ENCODE measurements at places on chromosomes 11 and 22. TPM values are rescaled to one million over a fixed set of nuclear protein-coding genes. Genes with fewer than 3 reads are reported as not detected.

- no peak overlapping the region for H3K4me3 ChIP-seq
- no peaks in the 10 kb centered on the region for H3K4me1 ChIP-seq
- H3K27ac ChIP-seq, result no peak overlapping the region
- H3K27me3 ChIP-seq, result no peaks in the 10 kb centered on the region
Measured at GRCh38 chr22:48653306-48653705, 1174.4 kb downstream of the BRD1 start.

- no peak for DNase-seq
- peaks cover 27% of the 10 kb centered on the region for H3K4me1 ChIP-seq
- no peaks in the 10 kb centered on the region for H3K27me3 ChIP-seq
- no peak overlapping the region for H3K4me3 ChIP-seq
- H3K27ac ChIP-seq, result no peak overlapping the region
- no peaks in the 10 kb centered on the region for H3K36me3 ChIP-seq
Measured at GRCh38 chr22:19879246-19879570, 24.5 kb upstream of the GNB1L start.

DNA sequence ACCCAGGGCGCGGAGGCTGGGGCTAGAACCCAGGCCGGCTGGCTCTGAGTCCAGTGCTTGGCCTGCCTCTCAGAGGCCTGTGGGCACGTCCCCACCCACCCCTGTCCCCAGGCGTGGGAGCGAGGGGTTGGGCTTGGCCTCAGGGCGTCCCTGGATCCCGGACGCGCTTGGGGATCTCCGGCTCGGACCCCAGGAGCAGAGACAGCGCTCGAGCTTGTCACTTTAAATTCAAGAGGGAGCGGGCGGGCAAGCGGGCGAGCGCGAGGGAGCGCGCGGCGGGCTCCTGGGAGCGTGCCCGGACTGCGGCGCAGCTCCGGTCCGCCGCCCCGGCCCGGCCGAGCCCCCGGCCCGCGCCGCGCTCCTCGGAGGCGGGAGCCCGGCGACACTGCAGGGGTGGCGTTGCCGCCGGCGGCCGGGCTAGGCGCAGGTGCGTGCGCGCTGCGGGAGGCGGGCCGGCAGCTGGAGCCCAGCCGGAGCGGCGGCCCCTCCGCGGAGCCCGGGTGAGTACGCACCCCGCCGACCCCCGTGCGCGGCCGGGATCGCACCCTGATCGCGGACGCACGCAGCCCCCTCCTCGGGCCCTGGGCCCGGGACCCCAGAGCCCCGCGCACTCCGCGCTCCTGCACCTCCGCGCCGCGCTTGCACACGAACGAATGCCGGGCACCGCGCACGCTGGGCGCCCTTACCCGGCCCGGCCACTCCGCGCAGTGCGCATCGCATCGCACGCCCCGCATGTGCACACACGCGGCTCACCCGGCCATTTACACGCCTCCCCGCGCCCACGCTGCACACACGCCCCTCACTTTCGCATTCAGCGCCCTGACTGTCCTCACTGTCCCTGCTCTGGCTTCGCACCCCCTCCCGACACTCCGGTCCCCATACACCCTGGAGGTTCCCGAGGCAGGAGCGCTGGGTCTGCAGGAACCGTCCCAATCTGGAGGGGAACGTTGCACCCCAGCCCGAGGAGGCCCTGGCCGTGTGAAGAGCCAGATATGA lies at the start of gene SYT12:
Gene SYT12, plus strand, starts transcription at position 174 of the 996 bp plus-strand sequence. CDS start 7,011 bp downstream, outside the sequence.
- H3K4me1 ChIP-seq, result peaks cover 34% of the 10 kb centered on the region
- H3K27me3 ChIP-seq, result peaks cover 34% of the 10 kb centered on the region
- DNase-seq, result no peak
- H3K36me3 ChIP-seq, result no peaks in the 10 kb centered on the region
- H3K27ac ChIP-seq, result no peak within 1 kb of the TSS

DNA sequence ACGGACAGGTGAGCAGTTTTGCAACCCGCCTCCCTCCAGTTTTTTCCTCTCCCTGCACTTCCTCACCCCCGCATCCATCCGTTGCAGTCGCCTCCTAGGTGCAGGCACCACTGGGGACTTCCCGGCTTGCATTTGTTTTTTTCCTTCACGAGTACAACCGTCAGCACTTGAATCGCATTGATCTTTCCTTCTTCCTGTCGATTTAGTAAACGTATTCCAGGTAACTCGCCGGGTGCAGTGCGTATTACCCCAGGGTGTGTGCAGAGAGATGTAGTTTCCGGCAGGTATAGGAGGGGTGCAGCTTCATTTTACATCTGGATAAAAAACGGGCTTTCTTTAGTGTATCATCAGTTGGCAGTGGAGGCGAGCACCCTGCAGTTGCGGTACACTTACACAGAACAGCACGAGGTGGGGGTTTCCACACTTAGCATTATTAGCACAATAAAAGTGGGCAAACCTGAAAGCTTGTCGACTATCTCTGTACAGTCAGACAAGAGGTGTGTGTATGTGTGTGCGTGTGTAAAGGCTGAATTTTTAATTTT lies at the start of gene SORL1-AS1:
Gene SORL1-AS1, minus strand, starts transcription at position 359 of the 542 bp plus-strand sequence.
- peak within 1 kb of the TSS; percentile 88 for H3K27ac ChIP-seq
- peak within 1 kb of the TSS; percentile 90 for H3K4me3 ChIP-seq
- peak; percentile 76 for DNase-seq
- peaks cover 19% of the 10 kb centered on the region for H3K36me3 ChIP-seq
- peaks cover 80% of the 10 kb centered on the region for H3K4me1 ChIP-seq

DNA sequence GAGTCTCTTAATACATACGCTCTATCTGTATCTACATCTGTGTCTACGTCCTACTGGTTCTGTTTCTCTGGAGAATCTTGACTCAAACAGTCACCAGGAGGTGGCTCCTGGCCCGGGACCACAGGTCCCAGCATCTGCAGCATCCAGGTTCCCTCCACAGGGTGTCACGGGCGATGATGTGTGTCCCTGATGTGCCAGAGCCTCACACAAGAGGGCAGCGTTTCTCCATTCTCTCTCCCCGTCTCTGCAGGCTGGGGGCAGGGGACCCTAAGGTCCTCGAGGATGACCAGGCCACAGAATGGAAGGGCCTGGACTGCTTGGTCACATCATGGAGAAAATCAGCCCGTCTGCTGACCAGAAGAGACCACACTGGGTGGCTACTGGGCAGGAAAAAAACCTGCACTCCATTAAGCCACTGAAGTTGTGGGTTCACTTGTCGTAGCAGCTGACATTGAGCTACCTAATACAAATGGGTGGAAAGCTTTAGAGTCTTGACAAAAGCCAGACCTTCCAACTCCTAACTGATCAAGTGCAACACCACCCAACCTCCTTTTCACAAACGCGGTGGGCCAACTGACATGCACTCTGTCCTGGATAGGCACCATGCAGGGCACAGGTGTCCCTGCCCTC lies 392.5 kb downstream of the CTTN start:
- no peaks in the 10 kb centered on the region for H3K4me1 ChIP-seq
- H3K4me3 ChIP-seq, result no peak overlapping the region
- no peak for DNase-seq
- no peak overlapping the region for H3K27ac ChIP-seq
- peaks cover 2% of the 10 kb centered on the region for H3K27me3 ChIP-seq

GRCh38 chr11:2096011-2096918 lies 42.9 kb downstream of the IGF2 start:
- no peaks in the 10 kb centered on the region for H3K36me3 ChIP-seq
- no peaks in the 10 kb centered on the region for H3K27me3 ChIP-seq
- DNase-seq, result no peak
- H3K4me3 ChIP-seq, result no peak overlapping the region

GRCh38 chr11:126414615-126415014 lies 59.1 kb downstream of the ST3GAL4 start:
- H3K4me3 ChIP-seq, result no peak overlapping the region
- DNase-seq, result no peak

GRCh38 chr11:78860720-78861422 lies 286.2 kb upstream of the NARS2 start:
- H3K36me3 ChIP-seq, result no peaks in the 10 kb centered on the region
- no peaks in the 10 kb centered on the region for H3K27me3 ChIP-seq
- DNase-seq, result no peak
- H3K27ac ChIP-seq, result no peak overlapping the region

CCDC73 gene
- total RNA-seq, result not detected

OR52I2 gene
- not detected for total RNA-seq
